ENCODE measurements at places on chromosomes 5 and 9. TPM values are rescaled to one million over a fixed set of nuclear protein-coding genes. Genes with fewer than 3 reads are reported as not detected.

Gene AKNA
- total RNA-seq, result 2.6 TPM

Gene SKP2
- 8.8 TPM for total RNA-seq

Gene SHOC1
- under 0.01 TPM for total RNA-seq

Gene PELO
- total RNA-seq, result 26.2 TPM

Gene PRUNE2
- under 0.01 TPM for total RNA-seq

Gene EGR1
- 6.1 TPM for total RNA-seq

Gene SMIM33
- not detected for total RNA-seq

Gene GLDC
- not detected for total RNA-seq

Gene SNCAIP
- total RNA-seq, result not detected

Gene GABRA6
- total RNA-seq, result not detected

Gene N4BP3
- 4.5 TPM for total RNA-seq
